ENCODE measurements at places on chromosomes 4 and X. TPM values are rescaled to one million over a fixed set of nuclear protein-coding genes. Genes with fewer than 3 reads are reported as not detected.

DNA sequence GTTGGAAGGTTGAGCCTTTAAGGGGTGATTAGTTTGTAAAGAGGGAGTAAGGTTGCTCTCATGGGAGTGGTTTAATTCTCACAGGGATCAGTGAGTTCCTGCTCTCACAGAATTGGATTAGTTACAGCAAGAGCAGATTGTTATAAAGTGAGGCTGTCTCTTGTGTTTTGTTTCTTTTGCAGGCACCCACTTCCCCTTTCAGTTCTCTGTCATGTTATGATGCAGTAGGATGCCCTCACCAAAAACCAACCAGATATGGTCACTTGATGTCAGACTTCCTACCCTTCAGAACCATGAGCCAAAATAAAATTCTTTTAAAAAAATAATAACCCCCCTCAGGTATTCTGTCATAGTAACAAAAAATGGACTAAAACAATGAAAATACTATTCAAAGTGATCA is 19.9 kb upstream of the IGSF1 start:
- DNase-seq = no peak

DNA sequence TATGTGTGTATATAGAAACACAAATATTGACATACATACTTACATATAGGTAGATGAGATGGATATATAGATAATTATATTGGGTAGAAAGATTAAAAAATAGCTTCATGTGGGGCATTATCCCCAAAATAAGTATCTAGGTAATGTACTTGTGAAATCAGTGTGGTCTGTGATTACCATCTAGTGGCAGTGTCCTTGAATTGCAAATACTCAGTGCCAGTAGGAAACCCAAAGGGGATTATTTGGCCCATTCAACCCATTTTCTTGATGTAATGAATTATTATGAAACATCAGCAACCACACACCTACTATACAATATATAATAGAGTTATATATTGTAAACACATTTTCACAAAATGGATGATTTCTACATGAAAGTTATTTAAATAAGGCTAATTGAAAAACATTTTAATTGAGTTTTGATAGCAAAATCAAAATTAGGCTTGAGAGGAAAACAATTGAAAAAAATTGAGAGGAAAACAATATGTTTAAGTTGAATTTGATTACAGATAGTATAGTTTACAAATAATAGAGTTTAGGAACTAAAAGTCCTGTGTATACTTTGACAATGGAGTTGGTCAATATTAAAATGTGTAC is 389.4 kb downstream of the GALNTL6 start:
- DNase-seq = no peak

- DNase-seq = no peak
Measured at GRCh38 chrX:65035446-65035770, 59.2 kb upstream of the ZC4H2 start.

GRCh38 chr4:121216461-121216860 is 52.3 kb upstream of the TNIP3 start:
- no peak for DNase-seq

DNA sequence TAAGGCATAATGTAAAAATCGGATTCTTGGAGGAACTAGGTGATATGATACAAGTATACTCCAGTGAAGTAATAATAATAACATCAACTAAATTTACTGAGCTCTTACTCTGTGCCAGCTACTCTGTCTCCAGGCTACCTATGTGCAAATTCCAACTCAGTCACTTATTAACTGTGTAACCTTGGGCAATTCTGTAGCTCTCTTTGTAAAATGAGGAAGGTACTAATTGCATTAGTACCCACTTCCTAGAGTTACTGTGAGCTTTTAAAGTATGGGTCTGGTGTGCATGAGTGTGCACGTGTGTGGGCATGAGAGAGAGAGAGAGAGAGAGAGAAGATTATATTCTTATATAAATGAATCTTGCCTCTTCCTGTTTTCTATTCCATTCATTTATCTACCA is 169.9 kb downstream of the KCNIP4 start:
- DNase-seq = no peak

GRCh38 chr4:105679186-105679585 is 29.3 kb downstream of the INTS12 start:
- DNase-seq = peak; percentile 16

DNA sequence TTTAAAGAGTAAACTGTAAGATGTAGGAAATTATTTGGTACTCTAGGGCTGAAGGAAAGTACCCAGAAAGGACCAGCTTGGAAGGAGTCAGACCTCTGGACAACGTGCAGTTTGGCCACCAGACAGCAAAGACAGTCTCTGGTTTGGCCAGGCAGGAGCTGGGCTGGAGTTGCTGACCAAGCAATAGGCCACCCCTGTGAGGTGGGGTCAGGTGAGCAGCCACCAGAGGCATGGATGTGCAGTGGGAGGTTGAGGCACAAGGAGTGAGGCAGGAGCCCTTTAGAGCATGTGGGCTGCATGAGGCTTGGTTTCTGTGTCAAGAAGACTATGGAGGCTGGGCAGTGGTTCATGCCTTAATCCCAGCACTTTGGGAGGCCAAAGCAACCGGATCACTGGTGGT is 17.7 kb upstream of the MRFAP1 start:
- DNase-seq = no peak

GRCh38 chr4:125734504-125734903 is 419.7 kb downstream of the FAT4 start:
- no peak for DNase-seq

DNA sequence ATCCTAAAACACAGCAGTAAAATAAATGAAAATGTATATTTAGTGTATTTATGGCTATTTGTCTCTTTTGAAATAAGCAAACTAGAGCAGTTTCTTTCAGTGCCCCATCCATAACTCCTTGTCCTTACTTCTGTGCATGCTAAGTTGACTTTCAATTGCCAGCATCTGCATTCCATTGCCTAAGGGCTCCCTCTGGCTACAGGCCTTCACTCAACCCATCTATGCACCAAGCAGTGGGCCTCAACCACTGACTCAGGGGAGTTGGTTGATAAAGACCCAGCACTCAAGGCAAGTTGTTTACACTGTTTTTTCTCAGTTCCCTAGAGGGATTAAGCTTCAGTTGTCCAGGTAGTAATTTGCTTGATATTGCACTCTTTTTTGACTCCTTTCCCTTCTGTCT is 265.7 kb downstream of the IQCM start:
- DNase-seq = no peak

DNA sequence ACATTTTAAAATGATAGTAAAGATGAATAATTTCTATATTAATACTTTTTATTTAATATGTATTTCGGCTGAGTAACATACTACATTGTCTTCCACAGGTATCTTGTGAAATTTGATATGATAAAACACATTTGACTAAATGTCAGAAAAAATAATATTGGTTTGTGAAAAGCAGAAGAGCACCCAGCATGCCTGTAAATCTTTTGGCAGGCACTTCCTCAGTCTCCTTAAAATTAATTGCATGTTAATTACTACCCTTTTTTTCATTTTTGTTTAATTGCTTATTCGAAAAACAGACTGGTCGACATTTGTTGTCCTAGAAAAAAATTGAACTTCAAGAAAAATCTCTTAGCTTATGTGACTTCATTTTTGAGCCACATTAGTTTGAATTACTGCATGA is 40.6 kb downstream of the CLCN3 start:
- no peak for DNase-seq

DNA sequence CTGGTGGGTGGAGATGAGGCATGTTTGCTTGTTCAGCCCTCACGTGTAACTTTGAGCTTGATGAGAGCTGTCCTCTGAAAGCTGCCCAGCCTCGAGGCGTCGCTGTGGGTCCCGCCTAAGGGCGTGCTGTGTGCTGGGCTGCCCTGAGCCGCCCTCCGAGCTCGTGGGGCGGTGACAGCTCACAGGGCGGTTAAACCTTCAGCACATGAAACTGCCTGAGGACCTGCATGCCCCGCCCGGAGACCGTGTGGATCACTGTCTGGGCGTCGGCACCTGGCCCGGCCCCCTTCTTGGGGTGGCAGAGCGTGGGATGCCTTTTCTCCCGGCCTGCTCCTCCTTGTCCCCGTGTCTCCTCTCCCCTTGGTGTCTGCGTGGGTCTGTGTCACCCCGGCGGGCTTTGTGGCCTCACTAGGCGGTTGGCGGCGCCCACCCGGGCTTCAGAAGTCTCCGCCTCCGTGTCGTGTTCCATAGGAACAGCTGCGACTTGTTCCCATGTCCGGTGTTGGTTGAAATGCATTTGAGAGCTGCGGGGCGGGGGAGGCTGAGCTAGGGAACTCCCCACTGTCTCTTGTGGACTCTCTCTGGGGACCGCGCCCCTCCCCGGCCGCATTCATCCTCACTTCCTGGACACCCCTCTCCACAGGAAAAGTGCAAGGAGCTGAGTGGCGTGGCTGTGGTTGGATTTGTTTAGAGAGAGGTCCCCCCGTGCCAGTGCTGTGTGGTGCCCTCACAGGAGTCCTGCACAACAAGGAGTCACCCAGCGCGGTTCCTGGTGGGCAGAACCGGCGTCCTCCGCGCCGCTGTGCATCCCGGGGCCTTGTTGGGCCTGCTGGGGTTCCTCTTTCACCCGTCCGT is 6.8 kb downstream of the AKAP17A start:
- DNase-seq = no peak

DNA sequence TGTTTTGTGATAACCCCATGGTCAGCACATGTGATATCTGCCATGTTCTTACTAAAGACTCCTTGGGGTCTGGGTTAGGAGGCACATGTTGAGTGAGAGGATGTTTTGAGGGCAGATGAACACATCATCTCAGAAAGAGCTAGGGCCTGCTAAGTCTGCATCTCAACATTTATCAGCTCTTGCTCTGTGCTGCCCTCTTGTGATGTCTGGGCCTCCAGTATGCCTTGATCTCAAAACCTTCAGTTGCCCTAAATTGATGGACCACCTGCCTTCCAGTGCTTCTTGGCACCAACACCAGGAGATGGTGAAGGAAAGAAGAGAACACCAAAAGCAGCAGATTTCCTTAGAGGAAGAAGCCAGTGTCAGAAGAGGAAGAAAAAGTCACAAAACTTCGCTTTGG is 22.5 kb downstream of the MID1 start:
- peak; percentile 19 for DNase-seq

DNA sequence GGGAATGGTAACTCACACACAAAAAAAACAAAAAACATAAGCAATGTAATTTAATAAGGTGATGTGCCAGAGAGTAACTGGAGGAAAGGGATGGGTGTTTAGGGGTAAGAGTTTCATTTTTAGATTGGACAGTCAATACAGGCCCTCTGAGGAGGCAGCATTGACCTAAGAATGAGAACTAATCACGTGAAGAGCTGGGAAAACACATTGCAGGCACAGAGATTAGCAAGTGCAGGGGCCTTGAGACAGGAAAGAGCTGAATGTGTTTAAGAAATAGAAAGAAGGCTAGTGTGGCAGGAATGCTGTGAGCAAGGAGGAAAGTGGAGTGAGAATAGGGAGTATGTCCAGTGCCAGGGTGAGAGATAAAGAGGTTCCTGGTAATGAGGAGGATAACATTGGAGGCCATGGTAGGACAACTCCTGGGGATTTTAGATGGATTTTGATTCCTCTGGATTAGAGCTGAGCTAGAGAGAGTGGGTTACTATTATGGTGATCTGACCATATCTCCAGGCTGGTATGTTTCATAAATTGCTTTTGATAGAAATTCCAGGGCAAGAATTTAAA is 17.6 kb downstream of the PDLIM5 start:
- no peak for DNase-seq

The HDX gene
- total RNA-seq = 2.6 TPM

The CT55 gene
- total RNA-seq = 0.34 TPM

The FAM241A gene
- 1.8 TPM for total RNA-seq

The VCX2 gene
- not detected for total RNA-seq

The TCEANC gene
- total RNA-seq = 2.2 TPM

The FREM3 gene
- not detected for total RNA-seq
